NCI-H1048 (cell line): ENCODE measurements at places on chromosomes 16 and 17.

DNA sequence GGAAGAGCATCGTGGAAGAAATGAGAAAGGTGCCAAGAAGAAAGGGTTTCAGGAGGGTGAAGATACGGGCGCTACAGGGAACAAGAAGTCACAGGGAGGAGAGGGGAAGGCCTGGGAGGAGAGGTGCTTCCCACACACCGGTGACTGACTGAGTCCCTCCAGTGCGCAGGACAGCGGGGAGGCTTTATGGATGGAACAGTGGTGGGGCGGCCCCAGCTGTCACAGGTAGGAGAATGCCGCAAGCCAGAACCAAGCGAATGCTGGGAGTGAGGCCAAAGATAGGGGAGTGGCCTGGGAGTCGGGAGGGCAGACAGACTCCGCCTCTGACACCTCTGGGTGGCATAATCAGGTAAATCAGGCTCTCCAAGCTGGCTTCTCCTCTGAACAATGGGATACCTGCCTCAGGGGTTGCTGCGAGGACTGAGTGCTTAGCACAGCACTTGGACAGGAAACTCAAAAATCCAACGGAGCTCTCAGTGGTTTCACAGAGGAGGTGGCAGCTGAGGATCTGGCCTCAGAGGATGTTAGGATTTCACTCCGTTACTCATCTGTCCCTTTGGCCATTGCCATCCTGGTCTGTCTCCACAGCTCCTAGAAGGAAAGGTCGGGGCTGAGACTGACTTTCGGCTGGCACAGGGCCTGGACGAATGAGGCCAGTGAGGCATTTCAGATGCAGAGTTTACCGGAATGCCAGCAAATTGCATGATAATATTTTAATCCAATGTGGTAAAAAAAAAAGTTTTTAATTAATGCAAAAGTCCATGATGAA, 717 bp upstream of the CNP start:
- DNase-seq, result peak; percentile 88

DNA sequence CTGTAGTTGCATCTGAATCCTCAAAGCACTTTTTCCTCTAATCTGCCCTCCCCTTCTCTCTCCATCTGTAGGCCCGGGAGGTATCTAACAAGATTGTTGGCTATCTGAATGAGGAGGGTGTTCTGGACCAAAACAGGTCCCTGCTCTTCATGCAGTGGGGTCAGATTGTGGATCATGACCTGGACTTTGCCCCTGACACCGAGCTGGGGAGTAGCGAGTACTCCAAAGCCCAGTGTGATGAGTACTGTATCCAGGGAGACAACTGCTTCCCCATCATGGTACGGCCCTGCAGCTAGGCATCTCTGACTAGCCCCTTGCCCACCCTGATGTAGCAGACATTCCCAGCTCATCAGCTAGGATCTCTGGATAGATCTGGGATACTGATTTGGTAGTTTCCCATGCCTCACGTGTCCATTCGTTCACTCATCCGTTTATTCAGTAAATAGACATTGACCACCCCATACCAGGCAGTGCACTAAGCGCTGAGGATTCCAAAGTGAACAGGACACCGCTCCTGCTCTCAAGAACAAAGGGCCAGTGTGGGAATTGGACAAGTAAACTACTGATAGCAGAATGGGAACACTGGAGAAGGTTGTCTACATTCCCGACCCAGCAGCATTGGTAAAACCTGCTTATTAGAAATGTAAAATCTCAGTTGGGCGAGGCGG, 12.1 kb downstream of the LPO start:
- DNase-seq, result no peak

GRCh38 chr17:13597723-13598347, 3.9 kb downstream of the HS3ST3A1 start:
- no peak for DNase-seq

- DNase-seq, result no peak
These were observed 62.1 kb downstream of the GPRC5B start for GRCh38 chr16:19822533-19822932.

DNA sequence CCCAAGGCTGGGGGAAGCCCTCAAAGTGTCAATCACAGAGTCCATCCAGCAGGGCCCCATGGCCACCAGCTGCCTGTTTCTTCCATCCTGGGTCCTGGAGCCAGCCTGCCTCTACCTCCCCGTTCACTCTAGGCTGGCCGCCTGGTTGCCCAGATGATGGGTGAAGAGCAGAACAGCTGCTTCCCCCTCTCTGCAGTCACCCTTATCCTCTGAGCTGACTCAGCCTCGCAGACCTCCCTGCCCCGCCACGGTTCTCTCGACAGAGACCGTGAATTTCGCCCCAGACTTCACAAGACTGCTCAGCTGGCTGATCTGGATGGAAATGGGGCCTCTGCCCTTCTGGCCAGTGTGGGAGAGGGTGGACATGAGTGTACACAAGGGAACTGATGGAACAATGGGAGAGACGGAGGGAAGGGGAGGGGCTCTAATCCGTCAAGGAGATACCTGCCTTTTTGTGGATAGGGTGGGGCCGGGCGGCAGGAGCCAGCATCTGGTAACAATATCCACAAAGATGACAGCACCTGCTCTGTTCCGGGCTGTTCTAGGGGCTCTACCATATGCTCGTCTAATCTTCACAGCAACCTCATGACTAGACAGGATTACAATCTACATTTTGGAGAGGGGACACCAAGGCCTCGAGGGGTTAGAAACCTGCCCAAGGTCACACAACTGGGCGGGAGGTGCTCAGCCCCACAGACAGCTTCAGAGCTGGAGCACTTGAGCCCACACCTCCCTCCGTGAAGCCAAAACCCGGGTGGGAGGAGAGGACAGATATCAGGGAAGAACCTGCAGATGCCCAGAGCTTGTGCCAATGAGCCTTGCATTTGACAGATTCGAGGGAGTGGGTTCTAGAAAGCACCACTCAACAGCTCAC, 136.0 kb downstream of the SDK2 start:
- DNase-seq, result no peak

GRCh38 chr16:83118365-83118764, 491.6 kb downstream of the CDH13 start:
- DNase-seq, result no peak
